SJSA1 (cell line): ENCODE measurements at places on chromosomes 12 and 14.

- DNase-seq: no peak
These were observed 14.2 kb upstream of the RNU6-8 start for GRCh38 chr14:32217301-32217700.

GRCh38 chr14:34539407-34540180 lies at the start of gene EAPP:
EAPP (minus strand) TSS chr14:34539701; CDS start chr14:34539628, 73 bp downstream.
- peak; percentile 98 for DNase-seq

DNA sequence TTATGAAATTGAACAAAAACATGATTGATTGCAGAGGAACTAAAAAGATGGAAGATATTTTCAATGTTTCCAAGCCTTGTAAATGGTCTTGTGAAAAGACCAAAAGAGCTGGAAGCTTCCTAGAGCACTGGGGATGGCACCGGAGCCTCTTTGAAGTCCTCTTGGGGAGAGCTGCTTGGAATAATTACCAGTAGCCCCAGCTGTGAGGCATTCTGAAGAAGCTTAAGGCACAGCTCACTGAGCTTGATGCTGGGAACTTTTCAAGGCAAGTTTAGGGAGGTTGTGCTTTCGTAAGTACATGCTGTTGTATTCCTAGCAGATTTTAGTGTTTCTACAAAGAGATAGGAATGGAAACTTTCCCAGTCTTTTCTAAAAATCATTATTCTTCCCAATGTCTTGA lies 13.9 kb downstream of the PDZRN4 start:
- DNase-seq: no peak

DNA sequence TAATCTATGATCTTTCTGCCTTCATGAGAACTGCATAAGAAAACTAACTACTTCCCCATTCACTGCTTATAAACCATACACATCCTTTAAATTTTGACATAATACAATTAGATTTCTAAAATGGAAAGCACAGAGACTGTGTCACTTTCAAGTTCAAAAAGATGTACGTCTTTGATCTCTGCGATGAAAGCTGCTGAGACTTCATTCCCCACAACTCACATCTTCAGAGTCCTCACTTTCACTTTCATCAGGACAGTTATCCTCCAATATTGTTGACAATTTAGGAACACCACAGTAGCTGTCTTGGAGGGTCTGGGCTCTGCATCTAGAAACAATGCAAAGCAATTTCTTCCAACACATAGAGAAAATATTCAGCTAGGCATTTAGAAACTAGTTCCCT lies 47.9 kb upstream of the KCNC2 start:
- DNase-seq: no peak

DNA sequence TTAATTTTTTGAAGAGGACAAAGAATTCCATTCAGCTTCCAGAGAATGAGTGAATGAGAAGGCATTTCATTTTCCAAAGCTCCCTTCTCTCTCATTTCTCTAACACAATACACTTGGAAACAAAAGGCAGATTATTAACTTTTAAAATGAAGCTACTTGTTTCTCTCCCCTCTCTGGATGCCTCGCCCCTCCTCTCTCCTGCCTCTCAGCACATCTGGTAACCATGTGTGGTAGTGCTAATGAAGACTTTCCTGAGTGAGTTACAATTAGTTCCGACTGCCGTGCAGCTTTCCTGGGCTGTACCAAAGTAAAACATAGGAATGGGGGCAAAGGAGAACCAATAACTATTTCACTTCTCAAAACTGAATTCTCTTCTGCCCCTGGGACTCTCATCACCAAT lies 84.7 kb upstream of the SOX5 start:
- DNase-seq: no peak

GRCh38 chr12:6607751-6608591 lies 792 bp upstream of the CHD4 start:
- DNase-seq: peak; percentile 67

GRCh38 chr12:119956047-119956446 lies 33.0 kb upstream of the BICDL1 start:
- DNase-seq: no peak

- DNase-seq: no peak
These were observed 3.7 kb upstream of the ANKLE2 start for GRCh38 chr12:132765361-132765760.

GRCh38 chr14:70468731-70469130 lies 16.8 kb downstream of the ADAM21 start:
- no peak for DNase-seq

- no peak for DNase-seq
These were observed 229.5 kb downstream of the FOXN3 start for GRCh38 chr14:89187501-89187900.

GRCh38 chr12:2845280-2845679 lies 10.4 kb upstream of the NRIP2 start:
- DNase-seq: peak; percentile 99

DNA sequence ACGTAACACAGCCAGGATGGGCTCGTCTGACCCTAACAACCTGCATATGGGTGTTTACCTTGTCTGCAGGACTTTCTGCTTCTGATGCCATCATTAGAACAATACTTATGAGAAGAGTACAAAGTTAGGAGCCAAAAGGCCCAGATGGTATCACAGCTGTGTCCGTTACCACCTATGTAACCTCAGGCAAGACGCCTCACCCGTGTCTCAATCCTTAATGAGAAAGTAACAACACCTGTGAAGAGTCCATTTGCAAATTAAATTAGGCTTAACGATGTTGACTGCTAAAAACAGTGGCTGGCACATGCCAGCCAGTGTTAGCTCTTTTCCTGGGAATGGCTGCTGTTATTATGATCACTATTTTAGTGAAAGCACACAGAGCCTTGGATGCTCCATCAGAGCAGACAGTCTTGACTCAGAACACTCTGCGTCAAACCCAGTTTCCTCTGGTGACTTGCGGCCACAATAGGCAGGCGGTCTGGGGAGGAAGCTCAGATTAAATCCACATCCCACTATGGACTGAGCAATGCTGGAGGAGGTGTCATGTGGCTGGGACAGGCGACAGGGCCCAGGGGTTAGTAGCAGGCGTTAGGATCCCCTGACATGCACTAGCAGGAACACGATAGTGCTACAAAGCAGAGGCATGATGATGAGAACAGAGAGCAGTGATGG lies 125.3 kb downstream of the SLC15A4 start:
- no peak for DNase-seq

GRCh38 chr12:128789356-128789929 lies 34.3 kb downstream of the SLC15A4 start:
- peak; percentile 55 for DNase-seq

DNA sequence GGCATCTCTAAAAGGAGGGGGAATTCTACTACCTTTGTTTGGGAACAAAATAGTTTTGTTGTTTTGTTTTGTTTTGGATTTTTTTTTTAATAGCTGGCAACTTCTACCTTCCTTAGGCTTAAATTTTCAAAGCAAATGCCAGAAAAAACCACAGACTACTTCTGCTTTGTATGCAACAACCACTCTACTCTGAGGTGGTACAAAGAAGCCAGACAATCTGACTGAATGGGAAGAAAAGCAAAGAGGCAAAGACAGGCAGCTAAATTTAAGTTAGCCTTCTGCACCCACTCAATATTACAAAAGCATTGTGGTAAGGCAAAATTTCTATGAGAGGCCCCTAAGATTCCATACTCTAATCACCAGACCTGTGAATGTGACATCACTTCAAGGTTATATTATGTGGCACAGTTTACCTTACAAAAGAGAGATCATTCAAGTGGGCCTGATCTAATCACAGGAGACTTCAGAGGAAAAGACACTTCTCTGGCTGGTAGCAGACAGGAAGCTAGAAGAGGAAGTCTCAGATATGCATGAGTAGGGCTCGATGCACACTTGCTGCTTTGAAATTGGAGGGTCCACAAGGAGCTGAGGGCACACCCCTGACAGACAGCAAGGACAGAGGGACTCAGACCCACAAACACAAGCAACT lies 566.6 kb downstream of the RPS29 start:
- no peak for DNase-seq

DNA sequence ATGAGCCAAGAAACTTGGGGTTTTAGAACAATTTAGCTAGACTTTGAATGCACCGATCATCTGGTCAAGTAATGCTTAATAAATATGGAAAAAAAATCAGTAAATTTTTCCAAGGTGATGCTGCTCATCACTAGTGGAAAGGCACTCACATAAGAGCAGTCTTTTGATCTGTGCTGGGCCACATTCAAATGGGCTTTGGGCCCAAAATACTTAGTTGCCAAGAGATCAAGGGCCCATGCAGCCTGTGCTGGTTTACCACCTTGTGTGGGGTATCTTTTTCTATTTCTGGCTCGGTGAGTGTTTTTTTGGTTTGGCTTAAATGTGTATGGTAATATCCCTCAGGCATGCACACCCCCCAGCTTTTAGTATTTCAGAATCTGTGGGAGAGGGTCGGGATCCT lies 943.2 kb downstream of the TMTC2 start:
- DNase-seq: no peak

DNA sequence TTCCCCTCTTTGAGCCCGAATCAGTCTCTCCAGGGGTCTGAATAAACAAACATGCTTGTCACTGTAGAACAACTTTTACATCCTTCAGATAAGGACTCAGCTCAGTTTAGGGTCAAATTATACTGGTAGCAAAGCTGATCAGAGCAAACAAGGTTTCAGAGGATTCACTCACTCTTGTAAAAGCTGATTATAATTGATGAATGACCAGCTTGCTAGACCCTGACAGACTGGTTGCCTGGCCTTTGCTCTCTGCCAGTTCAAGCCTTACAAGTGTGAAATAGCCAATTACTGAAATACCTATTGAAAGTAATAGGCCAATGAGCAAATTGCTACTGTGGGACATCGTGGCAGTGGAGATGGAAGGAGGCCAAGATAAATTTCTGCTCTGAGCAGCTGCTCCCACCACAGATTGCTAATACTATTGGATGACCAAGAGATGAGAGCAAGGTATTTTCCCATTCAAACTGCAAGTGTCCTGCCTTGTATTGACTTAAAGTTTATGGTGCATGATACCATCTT lies 177.6 kb downstream of the PDZRN4 start:
- DNase-seq: no peak

GRCh38 chr14:52380294-52380693 lies 66.2 kb downstream of the PTGER2 start:
- no peak for DNase-seq

GRCh38 chr12:116160231-116160630 lies 117.3 kb downstream of the MED13L start:
- no peak for DNase-seq

- peak; percentile 39 for DNase-seq
These were observed 12.4 kb upstream of the PRKAG1 start for GRCh38 chr12:49030714-49031572.

GRCh38 chr12:8519171-8519570 lies 5.9 kb downstream of the CLEC4D start:
- no peak for DNase-seq
